ENCODE measurements at places on chromosomes 1 and 21.

- no peak for DNase-seq
These were observed 19.6 kb downstream of the MTHFR start for GRCh38 chr1:11786168-11786567.

GRCh38 chr1:192741095-192741494 lies 67.7 kb upstream of the RGS2 start:
- no peak for DNase-seq

GRCh38 chr1:119715542-119715941 lies 3.8 kb downstream of the PHGDH start:
- DNase-seq: peak; percentile 56

GRCh38 chr1:206808615-206809014 lies 36.3 kb upstream of the IL10 start:
- DNase-seq: no peak

GRCh38 chr21:29827647-29828046 lies 112.1 kb downstream of the GRIK1 start:
- no peak for DNase-seq

DNA sequence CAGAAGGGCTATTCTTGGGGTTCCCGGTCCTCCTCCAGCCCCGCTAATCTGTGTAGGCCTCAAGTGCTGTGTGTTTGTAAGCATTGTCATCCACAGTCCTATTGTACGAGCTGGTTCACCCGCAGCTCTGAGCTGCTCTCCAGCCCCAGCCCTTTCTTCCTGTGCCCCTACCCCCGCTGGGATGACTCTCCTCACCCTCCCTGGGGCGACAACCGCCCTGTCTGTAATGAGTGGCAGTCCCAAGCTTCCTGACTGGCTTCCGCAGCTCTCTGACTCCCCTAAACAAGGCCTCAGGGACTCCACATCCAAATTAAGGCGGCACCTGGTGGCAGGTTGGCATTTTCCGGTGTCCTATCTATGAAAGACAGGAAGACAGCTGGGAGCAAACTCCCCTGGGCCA lies 45.8 kb downstream of the TFF3 start:
- no peak for DNase-seq

Data from body of pancreas (tissue), 4 donors.